Activated T-helper 1 cell treated with Interleukin-2 at 50 U/mL for 16 hours (primary cell): ENCODE measurements at places on chromosomes 7 and 10.

- DNase-seq = no peak
Observed at GRCh38 chr7:135831455-135832195, 83.0 kb upstream of the FAM180A start.

DNA sequence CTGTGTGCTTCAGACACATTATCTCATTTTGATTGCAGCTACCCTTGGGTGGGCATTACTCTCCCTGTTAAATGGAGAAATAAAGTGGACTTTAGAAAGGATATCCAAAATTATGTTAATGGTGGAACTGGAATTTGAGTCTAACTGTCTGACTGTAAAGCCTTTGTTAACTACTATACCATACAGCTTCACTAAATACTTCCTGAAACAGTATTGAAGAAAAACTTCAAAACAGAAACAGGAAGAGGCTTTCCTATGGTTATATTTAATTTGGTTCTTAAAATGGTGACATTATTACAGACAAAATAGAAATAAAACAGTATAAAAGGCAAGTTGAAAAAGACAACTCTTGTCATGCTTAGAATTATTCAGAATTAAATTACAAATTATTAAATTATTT, 25.0 kb downstream of the SPAG6 start:
- no peak for DNase-seq

- DNase-seq = no peak
Observed at GRCh38 chr10:132158823-132159222, 27.9 kb upstream of the DPYSL4 start.

DNA sequence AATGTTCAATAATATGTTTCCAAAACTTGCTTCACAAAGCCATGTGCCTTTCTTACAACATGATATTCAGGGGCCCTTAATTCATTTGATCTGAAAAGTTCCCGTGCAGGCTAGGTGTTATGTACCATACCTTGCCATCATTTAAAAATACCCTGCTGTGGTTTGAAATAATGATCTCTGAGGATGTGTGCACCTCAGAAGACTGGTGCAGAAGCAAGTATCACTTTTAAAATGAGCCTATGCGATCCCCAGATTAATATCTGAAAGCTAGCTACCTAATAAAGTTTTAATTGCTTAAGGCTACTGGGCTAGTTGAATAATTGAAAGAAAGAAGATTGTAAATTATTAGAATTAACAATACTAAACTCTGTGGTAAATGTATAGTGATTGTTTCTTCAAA, 262.4 kb downstream of the CDK14 start:
- no peak for DNase-seq

DNA sequence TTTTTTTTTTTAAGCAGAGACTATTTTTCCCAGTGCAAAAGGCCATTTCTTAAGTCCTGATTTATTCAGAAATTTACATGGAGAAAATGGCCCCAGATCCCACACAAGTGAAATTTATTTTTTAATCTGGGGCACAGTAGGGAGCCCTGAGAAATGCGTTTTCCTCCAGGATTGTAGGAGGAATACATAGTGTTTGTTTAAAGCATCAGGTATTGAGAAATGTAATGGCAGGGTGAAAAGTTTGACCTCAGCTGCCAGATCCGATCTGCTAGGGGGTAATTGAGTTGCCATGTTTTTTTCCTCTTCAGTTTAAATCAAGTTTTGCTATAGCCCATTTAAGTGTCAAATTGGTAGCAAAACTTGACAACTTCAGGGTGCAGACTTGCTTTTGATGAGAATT, 110.0 kb downstream of the LRMDA start:
- no peak for DNase-seq

DNA sequence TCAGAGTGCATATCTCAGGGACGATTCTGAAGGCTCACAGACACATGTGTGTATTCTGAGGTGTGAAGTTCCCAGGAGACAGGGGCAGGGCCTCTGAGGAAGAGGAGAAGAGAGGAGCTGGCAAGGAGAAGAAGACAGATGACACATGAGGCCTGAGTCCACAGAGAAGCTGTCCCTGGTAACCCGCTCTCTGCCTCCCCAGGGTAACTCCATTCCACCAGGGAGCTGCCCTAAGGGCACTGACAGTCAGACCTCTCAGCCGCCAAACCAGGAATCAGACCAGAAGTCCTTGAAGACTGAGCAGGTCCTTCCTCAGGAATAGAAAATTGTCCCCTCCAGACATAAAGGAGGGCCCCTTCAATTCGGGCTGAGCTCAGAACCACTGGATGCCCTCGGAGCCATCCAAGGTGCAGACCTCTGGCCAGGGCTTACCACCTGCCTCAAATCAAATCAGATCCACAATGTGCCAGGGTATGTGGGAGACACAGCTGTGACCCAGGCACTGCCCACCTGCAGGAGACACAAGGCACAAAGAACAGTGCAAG, 57.4 kb downstream of the TLL2 start:
- DNase-seq = no peak

GRCh38 chr7:139681812-139682135, 96.0 kb downstream of the HIPK2 start:
- no peak for DNase-seq
